ENCODE measurements at places on chromosomes 13 and 19. TPM values are rescaled to one million over a fixed set of nuclear protein-coding genes. Genes with fewer than 3 reads are reported as not detected.
A peak's percentile ranks its signal among the peaks of the same experiment; 100 is the strongest.

DNA sequence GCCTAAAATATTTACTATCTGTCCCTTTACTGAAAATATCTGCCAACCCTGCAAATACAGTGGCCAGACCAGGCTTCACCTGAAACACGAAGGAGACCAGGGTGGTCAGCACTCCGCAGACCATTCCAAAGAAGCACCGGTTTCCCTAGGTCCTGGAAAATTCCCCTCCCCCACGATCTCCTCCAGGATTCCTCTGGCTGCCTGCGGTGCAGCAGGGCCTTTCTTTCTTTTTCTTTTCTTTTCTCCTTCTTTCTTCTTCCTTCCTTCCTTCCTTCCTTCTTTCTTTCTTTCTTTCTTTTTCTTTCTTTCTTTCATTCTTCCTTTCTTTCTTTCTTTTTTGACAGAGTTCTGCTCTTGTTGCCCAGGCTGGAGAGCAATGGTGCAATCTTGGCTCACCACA, 152.7 kb downstream of the USP12 start:
- H3K36me3 ChIP-seq, result no peaks in the 10 kb centered on the region
- no peak overlapping the region for H3K27ac ChIP-seq

- no peak overlapping the region for H3K27ac ChIP-seq
- H3K4me3 ChIP-seq, result no peak overlapping the region
- H3K27me3 ChIP-seq, result peaks cover 5% of the 10 kb centered on the region
- H3K36me3 ChIP-seq, result no peaks in the 10 kb centered on the region
These were observed 228.3 kb upstream of the IRS2 start for GRCh38 chr13:110014719-110015118.

GRCh38 chr13:101570410-101570809, 117.9 kb downstream of the ITGBL1 start:
- no peak for DNase-seq
- no peaks in the 10 kb centered on the region for H3K4me1 ChIP-seq
- no peaks in the 10 kb centered on the region for H3K27me3 ChIP-seq
- no peak overlapping the region for H3K27ac ChIP-seq

- H3K4me1 ChIP-seq, result no peaks in the 10 kb centered on the region
- DNase-seq, result no peak
- no peak overlapping the region for H3K27ac ChIP-seq
These were observed 318.8 kb downstream of the TEX29 start for GRCh38 chr13:111639196-111639705.

- peaks cover 17% of the 10 kb centered on the region for H3K4me1 ChIP-seq
- DNase-seq, result peak; percentile 63
- no peaks in the 10 kb centered on the region for H3K27me3 ChIP-seq
- H3K36me3 ChIP-seq, result no peaks in the 10 kb centered on the region
These were observed 4.3 kb upstream of the RLN3 start for GRCh38 chr19:14023404-14024235.

- peaks cover 19% of the 10 kb centered on the region for H3K27me3 ChIP-seq
- no peak overlapping the region for H3K27ac ChIP-seq
- H3K36me3 ChIP-seq, result peaks cover 35% of the 10 kb centered on the region
- no peak overlapping the region for H3K4me3 ChIP-seq
- DNase-seq, result peak; percentile 79
These were observed 1.8 kb upstream of the APOE start for GRCh38 chr19:44903602-44904425.

DNA sequence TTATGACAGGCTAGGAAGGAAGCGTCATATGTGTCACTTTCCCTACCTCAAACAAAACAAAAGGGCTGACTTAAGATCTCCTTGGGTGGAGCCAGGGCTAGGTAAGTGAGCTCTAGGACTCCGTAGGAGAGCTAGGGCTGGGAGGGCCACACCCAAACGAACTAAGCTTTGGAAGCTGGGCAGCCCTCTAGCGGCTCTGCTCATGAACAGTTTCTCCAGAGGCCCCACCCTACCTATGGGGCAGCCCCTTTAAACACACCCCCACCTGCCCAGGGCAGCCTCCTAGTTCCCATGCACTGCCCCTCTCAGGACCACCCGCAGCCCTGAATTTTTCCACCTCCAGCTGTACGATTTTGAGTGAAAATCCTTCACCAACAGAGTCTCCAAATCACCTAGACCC, 3.5 kb downstream of the PEG3 start:
- H3K27me3 ChIP-seq, result peaks cover 14% of the 10 kb centered on the region
- no peak for DNase-seq
- no peaks in the 10 kb centered on the region for H3K36me3 ChIP-seq

- H3K4me3 ChIP-seq, result no peak overlapping the region
- H3K27ac ChIP-seq, result no peak overlapping the region
- peaks cover 5% of the 10 kb centered on the region for H3K4me1 ChIP-seq
- H3K27me3 ChIP-seq, result no peaks in the 10 kb centered on the region
These were observed 91.8 kb upstream of the RAP2A start for GRCh38 chr13:97342136-97342535.

The CEACAM16 gene
- not detected for total RNA-seq

The ZNF100 gene
- total RNA-seq, result 13.4 TPM

The DNAAF3 gene
- total RNA-seq, result 12.8 TPM

The IRF3 gene
- total RNA-seq, result 99.8 TPM

Measured in lower lobe of right lung (tissue), 2 donors.